Stimulated activated CD4-positive, alpha-beta T cell treated with anti-CD3 and anti-CD28 coated beads, Interleukin-4, amount 100 ng/mL, for 24 hours (primary cell): ENCODE measurements at places on chromosomes 1 and 21.

DNA sequence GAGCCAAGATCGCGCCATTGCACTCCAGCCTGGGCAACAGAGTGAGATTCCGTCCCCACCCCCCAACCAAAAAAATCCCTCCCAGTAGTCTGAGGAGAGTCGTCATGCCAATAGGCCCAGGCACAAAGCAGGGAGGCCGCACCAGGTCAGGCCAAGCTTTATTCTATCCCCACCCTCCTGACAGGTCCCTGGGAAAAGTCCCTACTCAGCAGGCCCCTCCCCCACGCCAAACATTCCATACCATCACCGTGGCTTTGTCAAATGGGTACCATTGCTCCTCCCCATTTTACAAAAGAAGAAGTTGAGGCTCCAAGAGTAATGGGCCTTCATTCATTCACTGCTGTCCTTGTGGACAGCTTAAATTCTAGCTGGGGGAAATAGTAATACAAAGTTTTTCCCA lies 5.3 kb downstream of the GPR3 start:
- no peak for DNase-seq

GRCh38 chr1:98897479-98897878 lies 107.2 kb downstream of the PLPPR5 start:
- no peak for DNase-seq

DNA sequence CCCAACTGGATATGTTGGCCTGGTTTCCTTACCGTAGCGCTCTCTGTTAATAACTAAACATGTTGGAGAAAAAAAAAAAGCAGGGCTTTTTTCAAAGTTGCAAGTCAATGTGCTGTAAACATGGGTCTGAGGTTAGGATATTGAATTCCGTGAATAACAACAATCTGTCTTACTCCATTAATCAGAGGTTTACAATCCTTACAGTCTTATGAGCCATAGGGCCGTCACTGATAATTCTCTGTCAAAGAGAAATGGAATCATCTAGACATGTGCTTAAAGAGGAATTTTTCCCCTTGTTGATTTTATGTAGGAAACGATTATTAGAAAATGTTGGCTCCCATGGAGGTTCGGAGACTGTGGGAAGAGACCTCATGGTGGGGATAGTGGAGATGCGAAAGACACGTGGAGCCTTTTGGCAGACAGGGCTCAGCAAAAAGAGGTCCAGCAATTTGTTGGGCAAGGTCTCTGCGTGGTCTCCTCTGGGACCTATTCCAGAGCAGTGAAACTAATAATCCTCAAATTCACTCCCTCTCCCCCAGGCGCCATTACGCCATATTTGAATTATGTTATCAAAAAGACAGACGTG lies 83.5 kb upstream of the CLDN14 start:
- DNase-seq = no peak

GRCh38 chr21:46557469-46557868 lies 47.4 kb downstream of the S100B start:
- DNase-seq = no peak

DNA sequence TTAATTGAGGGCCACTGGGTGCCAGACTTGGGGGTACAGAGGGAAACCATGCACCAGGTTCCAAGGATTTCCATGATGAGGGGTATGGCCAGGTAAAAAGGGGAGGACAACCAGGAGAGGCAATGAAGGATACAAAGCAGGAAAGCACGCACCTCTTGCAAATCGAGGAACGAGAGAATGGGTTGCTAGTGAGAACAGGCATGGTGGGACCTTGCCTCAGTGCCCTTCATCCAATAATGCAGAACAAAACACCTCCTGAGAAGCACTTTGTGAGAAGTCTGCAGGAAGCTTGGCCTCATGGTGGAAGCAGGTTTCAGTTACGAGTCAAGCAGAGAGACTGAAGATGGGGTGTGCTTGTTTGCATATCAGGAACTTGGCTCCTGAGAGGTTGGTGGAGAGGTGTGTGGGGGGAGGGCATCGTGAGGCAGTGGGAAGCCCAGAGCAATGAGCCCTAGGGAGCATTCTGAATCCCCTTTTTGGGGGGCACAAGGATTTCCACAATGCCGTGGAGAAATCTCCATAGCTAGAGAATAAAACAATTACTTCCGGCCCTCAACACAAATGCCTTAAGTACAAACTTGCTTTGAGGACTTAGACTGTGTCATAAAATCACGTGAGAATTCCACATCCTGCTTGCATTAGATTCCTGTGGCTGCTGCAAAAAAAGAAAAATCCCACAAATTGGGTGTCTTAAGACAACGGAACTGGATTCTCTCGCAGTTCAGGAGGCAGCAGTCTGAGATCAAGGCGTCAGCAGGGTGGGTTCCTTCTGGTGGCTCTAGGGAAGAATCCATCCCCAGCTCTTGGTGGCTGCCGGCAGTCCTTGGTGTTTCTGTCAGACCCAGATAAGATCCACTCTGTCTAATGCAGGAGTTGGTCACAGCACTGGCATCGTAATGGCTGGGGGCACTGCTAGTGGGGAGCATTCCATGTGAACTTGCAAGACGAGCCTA lies 54.9 kb upstream of the BACE2 start:
- DNase-seq = no peak

- DNase-seq = no peak
Observed at GRCh38 chr1:30146448-30146847, 576.9 kb downstream of the MATN1 start.

DNA sequence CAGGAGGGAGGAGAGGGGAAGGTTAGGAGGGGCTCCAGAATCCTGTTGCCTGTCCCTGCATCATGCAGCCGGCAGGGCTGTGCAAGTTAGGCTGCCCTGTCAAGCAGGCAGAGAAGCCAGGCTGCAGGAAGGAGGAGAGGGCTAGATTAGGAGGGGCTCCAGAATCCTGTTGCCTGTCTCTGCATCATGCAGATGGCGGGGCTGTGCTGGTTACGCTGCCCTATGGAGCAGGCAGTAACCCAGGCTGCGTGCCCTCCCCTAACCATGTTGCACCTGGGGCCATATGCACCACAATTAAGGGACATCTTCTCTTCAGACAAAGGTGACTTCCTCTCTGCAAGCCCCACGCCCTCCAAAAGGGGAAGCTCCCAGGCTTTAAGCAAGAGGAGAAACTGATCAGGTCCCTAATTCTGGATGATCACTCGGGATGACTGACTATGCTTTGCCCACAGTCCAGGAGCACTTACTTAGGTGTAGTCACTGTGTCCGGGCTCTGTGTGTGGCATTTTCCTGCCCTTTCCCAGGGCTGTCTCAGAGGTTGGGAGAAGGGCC lies 457.4 kb downstream of the SETD4 start:
- no peak for DNase-seq

DNA sequence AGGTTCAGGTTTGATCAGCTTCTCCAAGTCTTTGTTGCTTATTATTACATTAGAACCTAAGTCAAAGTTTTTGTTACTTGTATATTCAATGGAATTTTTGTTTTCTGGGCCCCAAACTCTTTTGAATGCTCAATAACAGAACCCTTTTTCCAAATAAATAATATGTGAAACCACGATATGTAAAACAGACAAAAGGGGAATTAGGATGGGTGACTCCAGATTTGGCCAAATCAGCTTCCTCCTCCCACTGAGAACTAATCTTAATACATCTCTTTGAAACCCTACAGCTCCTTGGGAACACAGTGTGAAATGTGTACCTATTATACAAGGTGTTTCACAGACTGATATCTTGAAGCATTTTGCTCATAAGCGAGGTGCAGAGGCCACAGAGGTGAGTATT lies 67.0 kb upstream of the TNFSF18 start:
- no peak for DNase-seq

DNA sequence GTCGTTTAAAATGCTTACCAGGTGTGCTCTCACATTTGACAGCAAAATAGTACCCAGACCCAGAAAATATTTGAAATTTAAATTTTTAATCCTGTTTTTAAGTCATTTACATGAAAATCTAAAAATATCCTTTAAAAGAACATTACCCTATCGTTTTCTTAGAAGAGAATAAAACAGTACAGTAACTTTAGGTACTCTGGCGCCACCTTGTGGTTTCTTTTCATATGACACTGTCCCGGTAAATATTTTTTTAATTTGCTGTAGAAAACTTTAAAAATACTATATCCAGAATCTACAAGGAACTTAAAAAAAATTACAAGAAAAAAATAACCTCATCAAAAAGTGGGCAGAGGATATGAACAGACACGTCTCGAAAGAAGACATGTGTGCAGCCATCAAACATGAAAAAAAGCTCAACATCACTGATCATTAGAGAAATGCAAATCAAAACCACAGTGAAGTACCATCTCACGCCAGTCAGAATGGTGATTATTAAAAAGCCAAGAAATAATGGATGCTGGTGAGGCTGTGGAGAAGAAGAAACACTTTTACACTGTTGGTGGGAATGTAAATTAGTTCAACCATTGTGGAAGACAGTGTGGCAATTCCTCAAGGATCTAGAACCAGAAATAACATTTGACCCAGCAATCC lies 129.2 kb downstream of the RGS21 start:
- DNase-seq = peak; percentile 70

DNA sequence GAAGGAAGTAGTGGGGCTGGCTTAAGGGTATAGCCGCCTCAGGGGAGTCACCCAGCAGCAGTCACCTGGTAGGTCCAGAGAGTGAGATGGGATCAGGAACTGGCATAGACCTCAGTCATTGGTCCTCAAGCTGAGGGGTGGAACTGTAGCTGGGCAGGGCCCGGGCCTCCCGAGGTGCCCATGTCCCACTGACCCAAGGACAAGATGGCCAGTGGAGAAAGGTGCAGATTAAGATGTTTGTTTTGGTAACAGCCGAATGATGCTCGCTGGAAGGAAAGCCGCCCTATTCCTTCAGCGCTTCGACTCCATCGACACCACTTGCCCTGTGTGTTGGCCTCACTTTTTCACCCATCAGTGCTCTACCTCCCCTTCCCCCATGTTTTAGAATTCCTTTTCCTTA lies 16.4 kb downstream of the COL9A2 start:
- no peak for DNase-seq

GRCh38 chr1:211938561-211938997 lies 96.8 kb downstream of the INTS7 start:
- DNase-seq = no peak
